ENCODE measurements at places on chromosomes 4 and X.

DNA sequence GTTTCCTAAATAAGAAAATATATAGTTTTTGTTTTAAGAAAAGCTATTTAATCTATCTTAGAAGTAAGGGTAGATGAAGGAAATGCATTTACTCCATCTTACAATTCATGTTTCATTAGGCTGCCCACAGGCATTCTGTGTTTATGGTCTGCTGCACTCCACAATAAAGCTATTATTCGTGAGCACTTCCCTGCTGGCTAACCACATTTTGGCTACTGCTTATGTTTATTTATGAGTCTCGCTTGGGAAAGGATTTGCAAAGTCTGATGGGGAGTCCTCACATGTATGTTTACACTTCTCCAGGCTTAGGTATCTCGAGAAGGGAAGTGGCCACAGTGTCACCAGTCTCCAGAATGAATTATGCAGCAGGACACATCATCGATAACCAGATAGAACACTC is 260.8 kb upstream of the VCX start:
- DNase-seq = no peak

- DNase-seq = no peak
Observed at GRCh38 chr4:188550296-188550695, 411.1 kb downstream of the TRIML1 start.

GRCh38 chrX:20378233-20378920 is 111.7 kb upstream of the RPS6KA3 start:
- DNase-seq = no peak

DNA sequence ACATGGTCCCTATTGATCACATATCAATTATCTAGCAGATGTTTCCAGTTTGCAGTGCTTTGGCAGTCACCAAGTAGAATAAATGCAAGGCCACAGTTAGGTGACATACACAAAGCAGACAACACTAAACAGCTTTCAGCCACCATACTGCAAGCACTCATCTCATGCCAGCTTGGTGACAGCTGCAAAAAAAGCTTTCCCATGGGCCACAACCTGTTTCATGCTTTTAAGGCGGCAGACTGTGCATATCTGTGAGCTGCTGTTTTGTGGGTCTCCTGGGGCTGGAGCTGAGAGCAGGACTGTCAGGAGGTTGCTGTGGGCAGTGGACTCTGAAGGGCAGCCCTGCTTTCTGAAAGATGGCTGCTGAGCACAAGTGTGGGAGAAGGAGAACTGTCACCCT is 82.6 kb downstream of the FHDC1 start:
- DNase-seq = no peak

- no peak for DNase-seq
Observed at GRCh38 chr4:139898293-139898692, 232.7 kb downstream of the MGST2 start.

DNA sequence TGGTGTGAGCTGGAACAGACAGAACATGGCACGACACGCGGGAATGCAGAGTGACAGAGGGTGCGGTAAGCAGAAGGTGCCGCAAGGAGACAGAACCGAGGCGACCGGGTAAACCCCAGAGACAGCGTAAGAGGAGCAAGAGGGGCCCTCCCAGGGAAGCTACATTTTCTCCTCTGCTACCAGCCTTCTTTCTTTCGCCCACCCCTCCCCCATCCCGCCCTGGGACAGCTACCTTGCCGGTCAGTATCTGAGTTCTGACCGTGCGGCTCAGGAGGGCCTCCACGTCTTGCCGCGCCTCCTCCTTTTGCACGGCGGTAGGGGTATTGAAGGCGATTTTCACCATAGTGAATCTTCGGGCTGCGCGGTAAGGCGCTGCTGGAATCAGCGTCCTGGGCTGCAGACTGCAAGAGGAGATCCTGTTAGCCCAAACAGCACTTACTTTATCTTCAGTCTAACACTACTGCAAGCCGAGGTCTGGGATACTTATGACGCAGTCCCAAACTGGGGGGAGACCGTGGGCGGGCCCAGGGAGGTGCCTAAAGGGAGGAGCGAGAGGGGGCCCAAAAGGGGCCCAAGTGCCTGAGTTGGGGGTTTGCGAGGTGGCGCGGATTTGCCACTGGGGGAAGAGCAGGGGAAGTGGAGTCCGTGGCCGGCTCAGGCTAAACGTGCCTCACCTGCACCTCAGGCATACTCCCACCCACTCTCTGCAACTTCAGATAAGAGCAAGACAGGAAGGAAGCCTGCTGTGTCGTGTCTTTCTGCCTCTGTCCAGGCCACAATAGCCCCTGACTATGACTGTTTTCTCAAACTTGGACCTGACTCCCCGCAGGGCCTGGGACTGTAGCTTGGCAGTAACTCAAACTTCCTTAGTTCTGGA is at the start of gene ITM2A:
ITM2A (minus strand) TSS at position 462 of the 877 bp plus-strand sequence; CDS start at position 343, 119 bp downstream.
- no peak for DNase-seq

GRCh38 chr4:13793020-13793710 is 165.6 kb upstream of the BOD1L1 start:
- DNase-seq = peak; percentile 29

DNA sequence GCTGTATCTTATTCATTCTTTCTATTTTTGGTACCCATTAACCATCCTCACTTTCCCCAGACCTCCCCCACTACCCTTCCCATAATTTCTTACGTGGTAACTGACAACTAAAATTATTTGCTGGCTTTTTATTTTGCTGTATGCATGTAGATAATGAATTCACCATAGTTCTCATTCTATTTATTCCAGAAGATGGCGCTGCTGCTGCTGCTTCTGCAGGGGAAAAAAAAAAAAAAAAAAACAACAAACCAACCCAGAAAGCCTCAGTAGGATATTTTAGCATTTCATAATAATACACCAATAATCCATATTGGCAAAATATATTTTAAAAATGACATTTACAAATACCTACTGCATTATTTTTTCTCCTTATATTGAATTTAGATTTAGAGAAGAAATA is 416.6 kb upstream of the MAGEB18 start:
- DNase-seq = peak; percentile 18

DNA sequence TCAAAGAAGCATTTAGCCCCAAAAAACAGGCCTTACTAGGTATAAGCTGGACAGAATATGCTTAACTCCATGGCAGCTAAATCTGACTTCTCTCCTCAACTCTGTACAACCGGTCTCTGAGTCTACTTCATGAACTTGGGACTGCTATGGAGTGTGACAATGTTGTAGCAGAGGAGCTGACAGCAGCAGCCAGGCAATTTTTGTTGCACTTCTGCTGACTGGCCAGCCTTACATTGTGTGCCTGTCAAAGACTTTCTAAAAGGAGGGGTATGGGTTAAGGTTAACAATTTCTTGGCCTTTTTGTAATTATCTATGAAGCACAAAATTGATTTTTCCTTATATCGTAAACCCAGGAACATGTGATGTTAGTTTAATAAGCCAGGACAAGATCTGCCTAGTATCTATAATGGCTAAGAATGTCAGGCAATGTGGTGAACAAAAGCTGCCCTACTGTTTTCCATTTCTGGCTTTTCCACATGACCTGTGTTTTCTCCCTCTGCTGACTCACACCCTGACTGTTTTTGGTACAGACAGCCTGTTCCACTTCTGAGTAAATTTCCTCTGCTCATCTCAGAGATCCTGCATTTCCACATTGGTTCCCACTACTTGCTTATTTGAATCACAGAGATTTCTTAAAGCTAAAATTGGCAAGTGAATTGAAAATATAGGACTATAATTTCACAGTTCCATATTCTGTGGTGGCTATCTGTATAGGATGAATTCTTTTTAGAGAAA is 9.3 kb downstream of the NOX1 start:
- peak; percentile 59 for DNase-seq

- no peak for DNase-seq
Observed at GRCh38 chr4:687971-688853, 739 bp downstream of the SLC49A3 start.

DNA sequence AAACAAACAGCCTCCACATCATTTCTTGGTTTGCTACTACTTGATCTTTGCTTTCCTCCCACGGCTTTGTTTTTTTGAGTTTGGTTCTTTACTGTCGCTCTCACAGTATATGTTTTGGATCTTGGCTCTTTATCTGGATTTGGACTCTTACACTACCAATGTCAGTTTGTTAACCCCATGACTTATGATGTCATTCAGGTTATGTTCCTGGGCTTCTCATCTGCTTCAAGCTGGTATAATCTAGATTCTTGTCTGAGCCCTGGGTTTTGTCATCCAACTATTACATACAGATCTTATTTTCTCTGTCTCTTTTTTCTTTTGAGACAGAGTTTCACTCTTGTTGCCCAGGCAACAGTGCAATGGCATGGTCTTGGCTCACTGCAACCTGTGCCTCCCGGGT is 482.9 kb upstream of the TEX13C start:
- no peak for DNase-seq

GRCh38 chrX:24877288-24877664 is 138.5 kb downstream of the ARX start:
- DNase-seq = no peak

DNA sequence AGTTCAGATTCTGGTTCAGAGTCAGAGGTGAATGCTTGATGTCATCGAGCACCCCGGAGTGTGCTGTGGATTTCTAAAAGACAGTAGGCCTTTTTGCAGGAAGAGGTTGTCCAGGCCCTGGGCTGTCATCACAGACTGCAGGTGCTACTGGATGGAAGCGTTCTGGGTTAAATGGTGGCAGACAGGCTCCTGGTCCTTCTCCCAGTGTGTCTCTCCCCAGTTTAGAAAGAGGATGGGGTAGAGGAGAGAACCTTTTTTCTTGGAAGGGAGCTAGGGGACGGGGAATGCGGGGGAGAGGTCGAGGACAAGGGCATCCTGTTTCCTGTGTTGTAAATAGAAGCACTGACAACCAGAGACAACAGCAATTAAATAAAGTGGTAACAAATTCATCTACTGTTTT is 102.3 kb upstream of the NUDT6 start:
- DNase-seq = no peak

- DNase-seq = peak; percentile 31
Observed at GRCh38 chrX:49308604-49309269, 5.3 kb downstream of the GAGE10 start.

GRCh38 chrX:19902110-19902509 is 14.7 kb upstream of the SH3KBP1 start:
- DNase-seq = peak; percentile 73

GRCh38 chr4:139419388-139419914 is 34.5 kb upstream of the RAB33B start:
- peak; percentile 87 for DNase-seq

- no peak for DNase-seq
Observed at GRCh38 chr4:47639531-47639930, 154.5 kb downstream of the ATP10D start.

GRCh38 chrX:97863261-97863660 is 979.6 kb downstream of the RPA4 start:
- no peak for DNase-seq

DNA sequence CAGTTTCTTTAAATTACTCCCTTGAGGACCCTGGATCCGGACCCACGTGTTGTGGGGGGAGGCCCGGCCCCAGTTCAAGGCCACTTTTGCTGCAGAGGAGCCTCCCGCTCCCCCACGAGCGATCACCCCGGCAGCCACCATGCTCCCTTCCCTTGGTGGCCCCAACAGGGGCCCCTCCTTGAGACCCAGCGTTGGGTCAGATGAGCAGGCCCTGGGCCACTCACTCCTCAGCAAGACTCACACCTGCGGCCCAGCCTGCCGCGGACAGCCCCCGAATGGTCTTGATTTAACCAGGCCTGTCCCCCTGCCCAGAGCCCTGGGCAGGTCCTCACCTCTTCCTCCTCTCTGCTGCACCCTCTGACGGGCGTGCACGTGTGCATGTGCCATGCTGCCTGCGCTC is 4.3 kb downstream of the CPLX1 start:
- no peak for DNase-seq
